Fibroblast of skin of left quadriceps (primary cell): ENCODE measurements at places on chromosomes 3 and 15.

DNA sequence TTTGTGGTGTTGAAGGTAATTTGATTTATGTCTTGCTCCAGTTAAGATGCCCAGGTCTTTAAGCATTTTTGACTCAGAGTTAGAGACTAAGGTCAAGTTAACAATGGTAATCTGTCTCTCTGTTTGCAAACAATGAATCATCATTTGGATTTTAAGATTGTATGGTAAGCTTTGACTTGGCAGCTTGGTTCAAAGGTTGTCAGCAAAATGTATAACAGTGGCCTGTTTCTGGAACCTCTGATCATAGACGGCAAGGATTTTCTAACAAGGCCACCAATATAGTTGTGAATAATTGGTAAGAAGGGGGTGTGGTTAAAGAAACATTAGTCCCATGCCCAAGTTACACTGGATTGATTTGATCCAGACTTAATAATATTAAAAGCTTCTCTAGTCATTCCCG is 775.2 kb upstream of the GOLIM4 start:
- no peak for DNase-seq

- no peak for DNase-seq
Observed at GRCh38 chr3:141729240-141729639, 8.9 kb upstream of the RNF7 start.

GRCh38 chr3:186643493-186643892 is 3.3 kb downstream of the FETUB start:
- no peak for DNase-seq

GRCh38 chr15:25250906-25251622 is 187.8 kb downstream of the UBE3A start:
- DNase-seq, result no peak

DNA sequence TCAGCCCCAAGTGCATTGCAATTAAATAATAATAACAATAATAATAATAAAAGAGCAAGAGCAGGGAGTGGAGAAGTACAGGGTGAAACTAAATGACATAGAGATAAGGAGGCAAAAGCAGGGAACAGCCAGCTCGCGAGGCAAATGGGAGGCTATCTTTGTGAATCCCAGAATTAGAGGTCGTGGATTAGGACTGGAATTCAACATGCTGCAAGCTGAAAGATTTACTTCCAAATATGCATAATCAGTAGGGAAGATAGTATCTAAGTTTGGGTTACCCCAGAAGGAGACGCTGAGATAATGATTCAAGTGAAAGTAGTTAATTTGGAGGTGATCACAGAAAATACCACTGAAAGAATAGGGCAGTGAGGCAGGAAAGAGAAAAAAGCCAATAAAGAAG is 119.4 kb upstream of the UBE2E2 start:
- no peak for DNase-seq
